HuH-7 (cell line): ENCODE measurements at places on chromosomes 16 and 17.

GRCh38 chr16:52545898-52546266 lies 1.1 kb downstream of the TOX3 start:
- DNase-seq = no peak

DNA sequence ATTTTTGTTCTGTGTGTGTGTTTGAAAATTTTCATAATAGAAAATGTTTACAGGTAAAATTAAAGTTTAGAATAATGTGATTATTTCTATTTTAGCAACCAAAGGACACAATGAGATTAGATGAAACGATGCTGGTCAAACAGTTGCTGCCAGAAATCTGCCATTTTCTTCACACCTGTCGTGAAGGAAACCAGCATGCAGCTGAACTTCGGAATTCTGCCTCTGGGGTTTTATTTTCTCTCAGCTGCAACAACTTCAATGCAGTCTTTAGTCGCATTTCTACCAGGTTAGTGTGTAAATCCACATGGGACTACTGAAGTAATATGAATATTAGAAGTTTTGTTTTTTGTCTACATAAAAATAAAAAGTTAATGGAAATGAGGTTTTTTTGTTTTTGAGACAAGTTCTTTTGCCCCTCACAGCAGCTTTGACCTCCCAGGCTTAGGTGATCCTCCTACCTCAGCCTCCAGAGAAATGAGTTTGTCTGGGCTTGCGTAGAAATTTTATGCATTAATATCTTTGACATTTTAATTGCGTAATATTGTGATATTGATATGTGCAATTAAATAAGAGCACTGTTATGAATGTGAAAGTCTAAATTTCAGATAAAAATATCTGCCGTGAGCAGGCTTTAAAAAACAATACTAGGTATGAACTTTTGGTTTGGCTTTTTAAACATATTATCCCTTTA lies 68.5 kb downstream of the NF1 start:
- DNase-seq = no peak

GRCh38 chr17:7175330-7175733 lies 3.8 kb downstream of the ASGR1 start:
- no peak for DNase-seq

- DNase-seq = no peak
Observed at GRCh38 chr16:65763640-65764305, 602.7 kb upstream of the CDH5 start.

- no peak for DNase-seq
Observed at GRCh38 chr17:82278786-82279391, 5.4 kb upstream of the CSNK1D start.

DNA sequence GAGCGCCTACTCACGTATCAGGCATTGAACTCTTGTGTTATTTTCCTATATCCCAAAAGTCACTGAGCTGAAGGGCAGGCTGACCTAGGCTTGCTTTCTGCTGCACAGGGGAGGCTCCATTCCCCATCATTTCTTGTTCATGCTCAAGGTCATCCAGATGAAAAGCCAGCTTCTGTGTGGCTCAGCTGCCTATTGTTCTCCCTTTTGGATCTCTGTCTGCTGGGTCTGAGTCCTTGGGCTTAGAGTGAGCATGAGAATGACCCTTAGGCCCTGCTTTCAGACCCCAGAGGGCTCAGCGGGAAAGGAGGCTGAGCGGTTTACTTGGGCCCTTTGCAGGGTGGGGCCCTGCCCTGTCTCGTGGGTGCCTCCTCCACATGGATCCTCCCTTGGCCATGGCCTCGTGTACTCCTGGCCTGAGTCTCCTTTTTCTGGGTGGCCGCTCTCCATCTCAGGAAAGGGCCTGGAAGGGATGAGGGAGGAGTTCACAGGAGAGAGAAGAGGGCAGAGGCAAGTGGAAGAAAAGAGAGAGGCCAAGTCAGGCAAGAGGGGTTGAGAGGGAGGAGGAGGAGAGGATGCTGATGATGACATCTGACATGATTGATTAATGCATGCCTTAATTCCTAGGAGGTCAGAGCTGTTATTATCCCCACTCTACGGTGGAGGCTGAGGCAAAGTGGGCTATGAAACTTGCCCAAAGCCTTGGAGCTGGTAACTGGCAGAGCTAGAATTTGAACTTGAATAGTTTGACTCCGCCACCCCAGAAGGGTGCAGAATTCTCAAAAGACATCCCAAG lies 19.8 kb upstream of the MAP3K14 start:
- DNase-seq = no peak

DNA sequence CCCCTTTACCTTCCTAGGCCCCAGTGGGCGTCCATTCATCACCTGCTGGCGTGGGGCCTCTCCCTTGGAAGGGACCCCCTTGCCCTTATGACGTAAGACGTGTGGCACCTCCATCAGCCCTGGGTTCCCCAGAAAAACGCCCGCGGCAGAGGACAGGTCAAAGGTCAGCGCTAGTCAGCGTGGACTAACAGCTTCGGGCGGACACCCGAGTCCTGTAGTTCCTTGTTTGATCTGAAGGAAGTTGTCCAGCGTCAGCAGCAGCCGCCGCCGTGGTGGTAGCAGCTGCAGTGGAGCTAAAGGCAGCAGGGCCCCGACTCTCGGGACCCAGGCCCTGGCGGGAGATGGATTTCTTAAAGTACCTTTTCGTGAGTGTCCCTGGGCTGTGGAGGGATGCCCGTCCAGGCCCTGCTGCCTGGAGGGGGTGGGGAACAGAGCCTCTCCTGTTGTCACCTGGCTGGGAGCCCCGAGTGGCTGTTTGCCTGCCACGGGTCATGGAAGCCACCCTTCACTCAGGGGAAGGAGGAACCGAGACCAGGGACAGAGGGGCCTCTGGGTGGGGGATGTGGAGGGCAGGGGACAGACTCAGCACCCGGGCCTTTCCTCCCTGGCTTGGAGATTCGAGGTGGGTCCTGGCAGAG lies 123.6 kb downstream of the OR1D5 start:
- DNase-seq = no peak

- DNase-seq = no peak
Observed at GRCh38 chr17:31841850-31842194, 17.2 kb downstream of the COPRS start.

- no peak for DNase-seq
Observed at GRCh38 chr17:82544431-82545070, 25.0 kb downstream of the FOXK2 start.

DNA sequence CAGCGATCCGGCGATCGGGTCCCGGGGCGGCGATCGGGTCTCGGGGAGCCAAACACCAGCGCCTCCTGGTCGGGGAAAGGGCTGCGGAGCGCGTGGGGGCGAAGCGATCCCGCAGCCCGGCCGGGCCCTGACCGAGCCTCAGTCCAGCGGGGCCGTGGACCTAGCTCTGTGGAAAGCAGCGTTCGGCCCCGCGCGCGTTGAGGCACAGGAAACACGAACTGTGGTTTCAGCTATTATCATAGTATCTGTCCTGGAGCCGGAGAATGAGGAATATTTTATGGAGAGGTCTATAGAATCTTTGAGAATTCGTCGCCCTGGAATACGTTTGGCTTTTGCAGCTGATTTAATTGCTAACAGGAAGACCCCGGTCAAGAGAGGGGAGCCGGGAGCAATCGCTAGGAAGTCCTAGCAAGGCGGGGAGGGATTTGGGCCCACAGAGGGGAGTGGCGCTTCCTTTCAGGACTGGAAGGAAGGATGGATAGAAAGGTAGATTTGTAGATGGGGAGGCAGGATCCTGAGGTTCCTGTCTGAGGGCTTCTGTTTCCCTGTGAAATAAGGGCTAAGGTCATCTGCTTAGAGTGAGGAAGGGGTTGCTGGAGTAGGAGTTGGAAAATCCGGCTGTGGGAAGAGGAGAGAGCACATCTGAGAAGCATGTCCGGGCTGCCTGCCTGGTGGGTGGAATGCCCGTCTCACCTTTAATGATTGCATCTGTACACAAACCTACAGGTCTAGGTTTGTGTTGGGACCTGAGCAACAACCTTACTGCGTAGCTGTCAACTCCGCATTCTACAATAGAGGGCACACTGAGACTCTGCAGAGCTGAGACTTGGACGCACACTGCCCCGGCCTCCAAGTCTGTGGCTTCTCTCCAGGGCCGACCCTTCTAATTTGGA lies 770 bp downstream of the CCNF start:
- peak; percentile 40 for DNase-seq

GRCh38 chr16:5951486-5951885 lies 853.9 kb upstream of the EEF2KMT start:
- no peak for DNase-seq

DNA sequence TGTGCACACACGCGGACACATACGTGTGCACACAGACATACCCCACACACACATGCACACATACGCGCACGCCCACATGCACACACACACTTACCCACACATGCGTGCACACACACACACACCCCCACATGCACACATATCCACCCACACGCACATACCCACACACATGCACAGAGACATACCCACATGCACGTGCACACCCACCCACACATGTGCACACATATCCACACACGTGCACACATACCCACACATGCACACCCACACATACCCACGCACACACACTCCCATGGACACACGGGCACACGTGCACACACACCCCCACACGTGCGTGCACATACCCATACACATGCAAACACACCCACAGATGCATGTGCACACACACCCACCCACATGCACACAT lies 27.2 kb upstream of the PVALEF start:
- DNase-seq = no peak

DNA sequence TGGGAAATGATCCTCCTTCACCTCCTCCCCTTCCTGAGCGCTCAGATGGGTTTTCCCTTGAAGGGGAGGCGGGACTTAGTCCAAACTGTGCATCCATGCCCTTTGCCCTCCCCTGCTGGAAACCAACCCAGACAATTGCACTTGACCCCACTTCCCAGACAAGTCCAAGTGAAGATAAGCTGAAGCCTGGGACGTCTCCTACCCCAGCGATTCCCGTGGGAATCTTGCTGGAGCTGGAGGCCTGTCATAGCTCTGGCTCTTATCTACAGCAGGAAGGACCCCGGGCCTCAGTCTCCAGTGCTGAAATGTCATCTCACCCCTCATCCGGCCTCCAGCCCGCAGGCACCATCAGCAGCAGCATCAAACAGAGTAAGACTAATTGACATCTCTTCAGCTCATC lies 6.5 kb upstream of the NGFR start:
- no peak for DNase-seq

DNA sequence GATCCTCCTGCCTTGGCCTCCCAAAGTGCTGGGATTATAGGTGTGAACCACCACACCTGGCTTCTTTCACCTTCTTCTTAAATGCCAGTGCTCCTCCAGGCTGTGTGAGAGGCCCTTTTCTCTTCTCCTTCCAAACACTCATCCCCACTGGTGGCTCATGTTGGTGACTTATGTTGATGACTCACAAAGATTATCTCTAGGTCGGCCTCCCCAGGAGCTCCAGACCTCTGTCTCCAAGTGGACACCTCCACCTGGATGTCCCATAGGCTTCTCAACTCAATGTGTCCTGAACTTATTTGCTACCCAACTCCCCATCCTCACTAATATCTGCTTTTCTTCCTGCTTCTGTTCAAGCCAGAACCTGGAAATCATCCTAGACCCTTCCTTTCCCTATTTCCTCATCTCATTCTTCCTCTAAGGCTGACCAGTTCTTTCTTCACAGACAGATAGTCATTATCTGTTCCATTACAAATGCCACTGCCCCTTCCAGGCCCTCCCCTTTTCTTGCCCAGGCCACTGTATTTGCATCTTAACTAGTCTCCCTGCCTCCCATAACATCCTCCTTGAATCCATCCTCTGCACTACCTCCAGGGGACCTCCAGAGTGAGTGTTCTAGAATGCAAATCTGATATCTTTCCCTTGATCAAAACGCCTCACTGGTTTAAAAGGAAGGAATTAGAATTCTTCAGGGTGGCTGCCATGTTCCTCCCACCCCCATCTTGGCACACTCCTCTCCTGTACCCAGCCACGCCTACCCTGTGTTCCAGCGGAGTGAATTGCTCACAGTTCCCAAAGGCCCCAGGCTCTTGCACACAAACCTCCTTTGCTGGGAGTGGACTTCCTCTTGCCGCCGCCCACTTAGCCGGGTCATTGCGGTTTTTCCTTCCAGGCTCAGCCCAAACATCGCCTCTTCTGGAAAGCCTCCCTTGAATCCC lies 34.8 kb upstream of the FBXO47 start:
- DNase-seq = no peak

DNA sequence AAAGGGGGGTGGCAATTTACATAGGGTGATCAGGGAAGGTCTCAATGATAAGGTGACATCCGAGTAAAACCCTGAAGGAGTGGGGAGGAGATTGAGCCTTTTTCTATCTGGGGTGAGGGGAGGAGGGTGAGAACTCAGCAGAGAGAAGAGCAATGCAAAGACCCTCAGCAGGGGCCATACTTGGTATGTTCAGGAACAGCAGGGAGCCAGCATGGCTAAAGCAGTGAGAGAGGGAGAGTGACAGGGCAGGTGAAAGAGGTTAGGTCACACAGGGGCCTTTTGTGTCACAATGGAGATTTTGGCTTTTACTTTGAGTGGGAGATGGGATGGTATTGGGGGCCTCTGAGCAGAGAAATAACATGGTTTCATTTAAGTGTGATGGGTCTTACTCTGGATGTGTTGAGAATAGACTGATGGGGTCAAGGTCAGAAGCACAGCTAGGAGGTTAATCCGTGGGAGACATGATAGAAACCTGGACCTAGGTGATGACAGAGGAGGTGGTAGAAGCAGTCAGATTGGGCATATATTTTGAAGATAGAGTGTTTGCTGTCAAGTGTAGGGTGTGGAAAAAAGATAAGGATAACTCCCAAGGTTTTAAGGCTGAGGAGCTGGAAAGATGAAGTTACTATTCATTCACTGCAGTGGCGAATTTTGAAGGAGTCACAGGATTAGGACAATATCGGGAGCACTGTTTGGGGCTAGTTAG lies 6.2 kb downstream of the SP2 start:
- DNase-seq = no peak

GRCh38 chr17:35373534-35373983 lies at the start of gene SLFN11:
Gene SLFN11 (minus strand): TSS chr17:35373621. CDS start chr17:35363807, 9,814 bp downstream.
- no peak for DNase-seq

GRCh38 chr16:57549730-57550129 lies 7.3 kb downstream of the ADGRG5 start:
- DNase-seq = no peak

DNA sequence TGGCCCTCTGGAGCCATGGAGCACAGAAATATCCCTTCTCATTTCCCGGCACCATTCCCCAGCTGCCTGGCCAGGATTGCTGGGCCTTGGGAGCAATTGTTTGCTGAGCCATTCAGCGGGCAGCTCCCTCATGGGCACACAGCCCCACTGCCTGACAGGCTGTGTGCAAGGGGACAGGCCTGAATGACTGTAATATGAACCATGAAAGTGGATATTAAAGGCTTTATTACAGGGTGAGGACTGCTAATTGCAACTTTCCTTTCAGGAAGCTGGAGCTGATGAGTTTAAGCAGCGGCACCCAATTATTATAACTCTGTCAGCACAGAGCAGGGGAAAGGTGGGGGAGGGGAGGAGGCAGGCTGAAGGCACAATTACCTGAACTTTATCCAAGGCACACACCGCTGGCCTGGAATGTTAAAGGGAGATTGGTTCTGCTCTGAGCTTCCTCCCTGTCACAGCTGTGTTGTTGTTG lies 159.8 kb upstream of the SDK2 start:
- DNase-seq = no peak
